GM12878 (cell line): ENCODE measurements at places on chromosomes 4 and X. TPM values are rescaled to one million over a fixed set of nuclear protein-coding genes. Genes with fewer than 3 reads are reported as not detected.

STK32B gene
- not detected in 2 replicates for total RNA-seq

XKRX gene
- 0.24 and 0.26 TPM in 2 replicates for total RNA-seq

DNA sequence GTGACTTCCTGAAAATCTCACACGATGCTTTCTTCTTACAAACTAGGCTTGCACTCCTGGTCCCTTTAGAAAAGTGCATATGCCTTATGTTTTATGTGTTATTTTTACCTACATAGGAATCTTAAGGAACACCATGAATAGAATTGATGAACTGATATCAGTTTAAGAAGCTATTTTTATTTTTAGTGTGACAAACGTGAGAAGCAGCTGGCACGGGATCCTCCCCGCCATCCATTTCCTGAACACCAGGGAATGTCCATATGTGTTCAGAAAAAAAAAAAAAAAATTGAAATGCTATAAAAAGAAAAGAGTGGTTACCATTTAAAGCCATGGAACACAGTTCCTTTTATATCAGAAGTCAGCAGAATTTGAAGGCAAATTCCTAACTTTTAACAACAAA is 1096.1 kb upstream of the PRKX start:
- no peak overlapping the region for H3K4me3 ChIP-seq
- H3K27me3 ChIP-seq = no peaks in the 10 kb centered on the region
- H3K27ac ChIP-seq = no peak overlapping the region

CXXC4 gene
- 11.1 and 12.0 TPM in 2 replicates for total RNA-seq

GRCh38 chr4:110198049-110198434 is 373 bp downstream of the ELOVL6 start:
- H3K4me1 ChIP-seq = peaks cover 21% of the 10 kb centered on the region
